ENCODE measurements at places on chromosomes 1 and 21.

DNA sequence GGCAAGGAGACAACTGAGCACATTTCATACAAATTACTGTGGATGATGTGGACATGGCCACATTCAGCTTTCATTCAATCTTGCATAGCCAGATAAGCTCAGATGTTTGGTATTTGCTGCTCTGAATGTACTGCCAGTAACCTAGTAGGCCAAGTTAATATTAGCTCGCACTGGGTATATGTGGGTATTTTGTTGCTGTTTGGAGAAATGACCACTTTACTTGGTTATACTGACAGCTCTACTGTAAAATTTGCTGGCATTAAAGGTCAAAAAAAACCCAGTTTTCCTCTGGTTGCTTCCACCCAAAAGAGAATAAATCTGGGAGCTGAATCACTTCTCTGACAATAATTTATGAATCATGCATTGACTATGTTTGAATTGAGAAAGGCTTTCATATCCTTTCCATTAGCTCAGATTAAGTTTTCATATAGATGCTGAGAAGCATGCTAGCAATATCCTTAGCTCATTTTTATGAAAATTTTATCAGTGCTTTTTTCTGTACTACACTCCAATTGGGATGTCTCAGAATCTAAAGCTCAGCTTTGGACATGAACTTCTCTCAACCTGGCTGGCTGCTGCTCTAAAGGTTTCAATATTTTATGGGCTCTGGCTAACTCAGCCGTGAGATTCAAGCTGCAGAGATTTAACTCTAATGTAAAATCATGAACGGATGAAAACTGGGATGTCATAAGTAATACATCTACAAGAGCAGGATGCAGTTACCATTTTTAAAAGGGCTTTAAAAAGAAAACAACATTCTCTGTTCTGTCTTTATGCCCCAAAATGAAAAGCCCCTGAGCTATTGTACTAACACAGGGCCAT is 330.0 kb downstream of the BARHL2 start:
- DNase-seq, result no peak

- DNase-seq, result no peak
Observed at GRCh38 chr1:177779166-177779965, 190.5 kb downstream of the SEC16B start.

DNA sequence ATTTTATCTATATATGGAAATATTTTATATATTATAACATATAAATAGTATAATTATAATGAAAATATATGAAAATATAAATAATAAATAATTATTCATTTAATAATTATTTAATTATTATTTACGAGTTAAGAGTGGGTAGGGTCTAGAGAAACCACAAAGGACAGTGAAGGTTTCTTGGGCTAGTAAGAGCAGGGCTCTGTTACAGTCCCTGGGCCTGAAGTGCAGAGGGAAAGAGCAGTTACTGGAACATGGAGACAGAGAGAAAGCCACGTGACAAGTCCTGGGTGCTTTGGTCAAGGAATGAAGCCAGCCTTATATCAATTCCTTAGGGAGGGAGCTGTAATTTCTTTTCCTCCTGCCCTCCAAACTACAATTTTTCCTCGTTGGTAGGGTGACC is 117.2 kb upstream of the OLIG2 start:
- DNase-seq, result no peak

DNA sequence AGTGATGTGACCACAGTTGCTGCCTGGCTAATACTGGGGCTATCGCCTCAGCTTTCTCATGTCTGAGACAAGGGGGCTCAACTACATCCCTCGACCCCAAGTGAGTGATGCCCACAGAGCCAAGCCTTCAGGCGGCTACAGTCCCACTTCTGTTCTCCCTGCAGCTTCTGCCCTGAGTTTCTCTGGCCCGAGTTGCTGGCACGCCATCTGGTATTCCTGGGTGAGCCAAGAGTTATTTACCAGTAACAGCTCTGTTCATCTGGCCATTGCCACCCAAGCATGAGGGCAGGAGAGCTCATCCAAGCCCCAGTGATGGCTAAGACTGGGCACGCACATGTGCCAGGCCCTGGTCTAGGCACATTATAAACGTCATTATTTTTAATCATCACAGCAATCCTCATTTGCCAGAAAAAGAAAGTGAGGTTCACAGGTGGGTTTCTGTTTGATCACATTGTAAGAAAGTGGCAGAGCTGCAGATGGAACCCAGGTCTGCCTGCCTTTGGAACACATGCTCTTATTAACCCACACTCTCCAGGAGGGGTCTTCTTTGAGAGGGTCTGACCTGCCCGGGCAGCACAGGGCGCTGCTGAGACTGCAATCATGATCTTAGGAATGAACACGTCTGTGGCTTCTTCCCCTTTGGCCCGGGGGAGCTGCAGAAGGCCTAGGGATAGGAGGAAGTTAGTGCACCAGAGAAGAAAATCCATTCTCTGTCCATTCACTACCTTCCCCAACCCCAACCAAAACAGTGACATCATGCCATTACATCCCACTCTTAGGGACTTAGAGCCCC is 27.5 kb downstream of the KCND3 start:
- no peak for DNase-seq

DNA sequence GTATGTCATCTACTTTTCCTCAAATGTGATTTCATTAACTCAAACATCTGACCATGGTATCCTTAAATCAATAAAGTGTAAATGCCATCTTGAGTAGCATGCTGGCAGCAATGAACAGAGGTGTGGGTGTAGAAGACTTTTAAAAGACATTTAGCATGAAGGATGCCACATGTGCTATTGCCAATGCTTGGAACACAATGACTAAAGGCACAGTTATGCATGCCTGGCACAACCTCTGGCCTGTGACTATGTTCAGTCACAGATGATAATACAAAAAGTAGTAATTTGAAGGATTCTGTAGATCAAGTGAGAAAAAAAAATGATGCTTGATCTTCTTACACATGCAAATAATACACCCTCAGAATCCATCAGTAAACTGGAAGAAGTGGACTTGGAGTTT is 938.9 kb upstream of the ADGRL4 start:
- DNase-seq, result no peak

DNA sequence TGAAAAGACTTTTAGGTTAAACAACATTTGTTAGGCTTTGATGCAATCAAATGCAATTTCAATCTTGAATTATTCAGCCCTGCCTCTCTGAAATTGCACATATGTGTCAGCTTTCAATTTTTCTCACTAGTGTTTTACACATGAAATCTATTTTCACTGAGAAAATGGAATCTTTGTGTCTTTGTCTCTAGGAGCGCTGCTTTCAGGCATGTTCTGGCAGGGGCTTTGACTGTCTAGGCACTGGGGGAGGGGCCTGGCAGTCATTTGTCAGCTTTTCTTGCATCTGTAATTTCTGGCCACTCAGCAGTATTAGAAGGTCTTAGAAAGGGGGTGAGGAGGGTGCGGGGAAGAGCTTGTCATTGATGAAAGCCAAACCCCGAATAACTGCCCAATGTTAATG is 264.4 kb downstream of the PTPRC start:
- DNase-seq, result no peak

GRCh38 chr1:42336978-42337377 is 1.9 kb upstream of the FOXJ3 start:
- no peak for DNase-seq

GRCh38 chr1:18907917-18908845 is 5.8 kb upstream of the ALDH4A1 start:
- DNase-seq, result no peak

DNA sequence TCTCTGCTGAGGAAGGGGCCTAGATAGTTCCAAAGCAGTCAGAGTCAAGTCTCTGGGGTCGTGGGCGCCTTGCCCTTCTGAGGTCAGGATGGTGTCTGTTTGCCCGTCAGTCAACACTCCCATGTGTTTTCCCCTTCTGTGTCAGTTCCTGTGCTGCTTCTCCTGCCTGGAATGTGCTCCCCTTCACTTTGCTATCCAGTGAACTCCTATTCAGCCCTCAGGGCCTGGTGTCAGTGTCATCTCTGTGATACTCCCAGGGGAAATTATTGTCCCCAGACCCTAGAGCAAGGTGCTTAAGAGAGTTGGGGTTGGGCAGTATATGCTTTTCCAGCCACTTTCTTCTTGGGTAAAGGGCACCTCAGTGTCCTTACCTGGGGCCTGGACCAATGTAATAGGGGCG is 45.8 kb upstream of the SYNC start:
- no peak for DNase-seq

- no peak for DNase-seq
Observed at GRCh38 chr1:93347334-93347899, 1.7 kb downstream of the DR1 start.

DNA sequence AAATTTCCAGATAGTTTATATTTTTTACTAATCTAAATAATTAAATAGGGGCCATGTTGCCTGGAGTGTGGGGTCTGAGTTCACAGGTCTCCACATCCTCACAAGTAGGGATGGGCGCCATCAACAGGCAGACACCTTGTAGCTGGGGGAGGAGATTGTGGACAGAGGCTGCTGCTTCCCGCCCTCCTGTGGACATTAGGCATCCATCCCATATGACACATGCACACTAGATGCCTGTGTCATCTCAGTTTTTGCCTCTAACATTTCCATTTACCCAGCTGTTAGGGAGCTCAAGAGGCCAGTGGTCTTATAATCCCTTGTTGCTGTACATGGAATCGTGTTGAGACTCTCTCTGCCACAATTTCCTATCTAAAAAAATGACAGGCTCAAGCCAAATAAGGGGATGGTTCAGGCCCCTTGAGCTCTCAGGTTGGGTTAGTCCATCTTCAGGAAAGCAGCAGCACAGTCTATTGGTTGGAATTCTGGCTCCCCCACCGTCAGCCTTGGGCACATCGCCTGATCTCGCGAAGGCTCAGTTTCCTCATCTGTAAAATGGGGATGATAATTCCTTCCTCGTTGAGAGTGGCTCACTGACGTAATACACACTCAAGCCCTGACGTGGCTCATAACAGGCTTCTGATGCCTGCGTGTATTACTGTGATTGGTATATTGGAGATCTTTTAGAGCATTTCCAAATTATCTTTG is 13.6 kb downstream of the LHX4 start:
- no peak for DNase-seq

DNA sequence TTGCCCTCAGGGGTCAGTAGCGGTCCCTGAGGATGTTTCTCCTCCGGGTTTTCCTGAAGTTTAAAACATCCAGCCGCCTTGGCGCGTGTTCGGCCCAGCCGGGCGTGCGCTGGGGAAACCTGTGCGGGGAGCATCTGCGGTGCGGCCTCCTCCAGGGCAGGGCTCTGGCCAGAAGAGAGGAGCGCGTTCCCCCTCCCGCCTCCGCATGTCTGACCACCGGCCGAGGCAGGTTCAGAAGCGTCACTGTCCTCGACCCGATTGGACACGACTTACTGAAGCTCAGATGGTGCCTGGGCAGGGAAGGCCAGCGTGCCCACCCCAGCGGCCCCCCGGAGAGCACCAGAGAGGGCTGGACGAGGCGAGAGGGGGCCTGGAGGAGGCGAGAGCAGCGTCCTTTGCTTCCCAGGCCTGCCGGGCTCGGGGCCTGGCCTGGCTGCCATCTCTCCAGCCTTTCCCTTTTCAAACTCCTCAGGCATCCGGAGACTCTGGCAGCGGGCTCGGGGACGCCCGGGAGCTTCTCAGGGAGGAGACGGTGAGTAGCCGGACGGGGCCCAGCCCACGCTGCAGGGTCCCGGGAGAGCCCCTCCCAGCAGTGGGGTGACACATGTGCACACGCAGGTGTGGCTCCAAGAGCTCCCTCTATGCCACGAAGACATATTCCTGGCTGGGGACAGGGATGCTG is 67.1 kb downstream of the SLC19A1 start:
- DNase-seq, result no peak

DNA sequence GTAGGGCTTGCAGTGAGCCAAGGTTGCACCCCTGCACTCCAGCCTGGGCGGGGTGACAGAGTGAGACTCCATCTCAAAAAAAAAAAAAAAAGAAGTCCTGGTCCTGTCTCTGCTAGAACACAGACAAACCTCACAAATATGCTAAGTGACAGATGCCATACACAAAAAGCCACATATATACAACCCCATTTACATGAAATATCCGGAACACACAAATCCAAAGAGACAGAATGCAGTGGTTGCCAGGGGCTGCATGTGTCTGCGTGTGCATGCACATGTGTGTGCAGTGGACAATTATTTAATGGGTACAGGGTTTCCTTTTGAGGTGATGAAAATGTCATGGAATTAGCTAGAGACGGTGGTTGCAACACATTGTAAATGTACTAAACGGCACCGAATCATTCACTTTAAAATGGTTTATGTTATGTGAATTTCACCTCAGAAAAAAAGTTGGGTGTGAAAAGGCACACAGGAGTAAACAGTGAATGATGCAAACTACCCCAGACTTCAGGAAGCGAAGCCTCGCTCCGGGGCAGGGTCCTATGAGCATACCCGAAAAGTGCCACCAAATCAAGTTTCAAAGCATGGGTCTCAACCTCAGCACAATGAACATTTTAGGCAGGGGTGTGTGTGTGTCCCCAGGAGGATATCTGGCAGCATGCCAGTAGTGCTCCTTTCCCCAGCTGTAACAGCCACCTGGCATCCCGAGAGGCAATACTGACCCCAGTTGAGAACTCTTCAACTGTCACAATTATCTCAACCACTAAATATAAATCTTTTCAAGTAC is 48.3 kb downstream of the GNB1 start:
- no peak for DNase-seq

- no peak for DNase-seq
Observed at GRCh38 chr1:31382379-31382989, 9.6 kb upstream of the FABP3 start.

- DNase-seq, result no peak
Observed at GRCh38 chr1:227937838-227938145, 9.9 kb downstream of the WNT9A start.

GRCh38 chr1:98090351-98090750 is 169.5 kb upstream of the DPYD start:
- no peak for DNase-seq

DNA sequence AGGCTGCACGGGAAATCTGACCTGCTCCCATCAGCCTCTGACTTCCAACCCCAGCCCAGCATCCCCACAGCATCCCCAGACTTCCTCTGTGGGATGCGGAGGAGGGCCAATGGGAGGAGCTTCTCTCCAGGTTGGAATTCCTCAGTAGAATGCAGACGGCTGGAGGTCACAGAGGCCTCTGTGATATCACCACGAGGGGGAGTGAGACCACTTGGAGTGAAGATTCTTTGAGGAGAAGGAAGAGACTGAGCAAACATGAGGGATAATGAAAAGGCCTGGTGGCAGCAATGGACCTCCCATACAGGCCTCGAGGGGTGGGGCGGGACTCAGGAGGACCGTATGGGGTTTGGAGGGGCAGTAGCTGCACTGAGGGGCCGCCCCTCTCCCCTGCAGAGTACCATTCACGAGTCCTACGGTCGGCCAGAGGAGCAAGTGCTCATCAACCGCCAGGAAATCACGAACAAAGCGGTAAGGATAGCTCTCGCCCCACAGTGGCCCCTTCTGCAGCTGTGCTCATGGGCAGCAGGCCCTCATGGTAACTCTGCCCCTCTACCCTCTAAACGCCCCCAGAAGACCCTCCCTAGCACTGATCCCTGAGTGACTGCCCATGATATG is at the start of gene CATSPER4:
Gene CATSPER4, plus strand, starts transcription at position 230 of the 615 bp plus-strand sequence. Its CDS starts 26 bp downstream, at position 256.
- DNase-seq, result no peak

- no peak for DNase-seq
Observed at GRCh38 chr1:228911225-228912210, 176.2 kb downstream of the RHOU start.

GRCh38 chr1:220283625-220284024 is 11.4 kb upstream of the RAB3GAP2 start:
- DNase-seq, result no peak
